NCI-H69 (cell line): ENCODE measurements at places on chromosomes 6 and 20.

GRCh38 chr6:64081453-64081852 is 445.9 kb downstream of the PHF3 start:
- no peak for DNase-seq

- DNase-seq, result no peak
Observed at GRCh38 chr20:1331101-1331500, 2.2 kb upstream of the SDCBP2 start.

- no peak for DNase-seq
Observed at GRCh38 chr20:16864963-16865362, 116.8 kb downstream of the OTOR start.

- no peak for DNase-seq
Observed at GRCh38 chr6:125445054-125445453, 143.3 kb upstream of the HDDC2 start.

DNA sequence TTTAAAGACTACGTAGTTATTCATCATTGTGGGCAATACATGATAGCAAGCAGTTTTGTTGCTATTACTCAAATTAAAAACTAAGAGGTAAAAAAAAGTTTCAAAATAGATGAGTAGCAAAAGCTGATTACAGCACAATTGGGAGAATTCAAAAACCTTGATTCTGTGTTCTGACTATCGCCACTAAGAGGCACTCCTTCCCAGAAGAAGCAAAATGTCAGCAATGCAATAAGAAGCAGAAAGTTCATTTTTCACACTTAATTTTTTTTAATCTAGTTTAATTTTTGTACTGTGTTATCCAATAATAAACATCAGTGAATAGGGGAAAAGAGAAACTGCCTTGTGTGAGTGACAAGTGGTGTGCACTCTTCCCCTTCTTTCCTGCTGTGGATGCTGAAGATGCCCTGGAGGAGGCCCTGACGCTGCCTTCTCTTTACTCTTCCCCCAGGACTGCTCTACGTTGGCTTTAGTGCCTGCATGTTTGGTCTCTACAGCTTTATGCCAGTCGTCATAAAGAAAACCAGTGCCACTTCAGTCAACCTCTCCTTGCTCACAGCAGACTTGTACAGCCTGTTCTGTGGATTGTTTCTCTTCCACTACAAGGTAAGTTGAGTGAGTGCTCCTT is 263.2 kb upstream of the PLN start:
- DNase-seq, result peak; percentile 44

DNA sequence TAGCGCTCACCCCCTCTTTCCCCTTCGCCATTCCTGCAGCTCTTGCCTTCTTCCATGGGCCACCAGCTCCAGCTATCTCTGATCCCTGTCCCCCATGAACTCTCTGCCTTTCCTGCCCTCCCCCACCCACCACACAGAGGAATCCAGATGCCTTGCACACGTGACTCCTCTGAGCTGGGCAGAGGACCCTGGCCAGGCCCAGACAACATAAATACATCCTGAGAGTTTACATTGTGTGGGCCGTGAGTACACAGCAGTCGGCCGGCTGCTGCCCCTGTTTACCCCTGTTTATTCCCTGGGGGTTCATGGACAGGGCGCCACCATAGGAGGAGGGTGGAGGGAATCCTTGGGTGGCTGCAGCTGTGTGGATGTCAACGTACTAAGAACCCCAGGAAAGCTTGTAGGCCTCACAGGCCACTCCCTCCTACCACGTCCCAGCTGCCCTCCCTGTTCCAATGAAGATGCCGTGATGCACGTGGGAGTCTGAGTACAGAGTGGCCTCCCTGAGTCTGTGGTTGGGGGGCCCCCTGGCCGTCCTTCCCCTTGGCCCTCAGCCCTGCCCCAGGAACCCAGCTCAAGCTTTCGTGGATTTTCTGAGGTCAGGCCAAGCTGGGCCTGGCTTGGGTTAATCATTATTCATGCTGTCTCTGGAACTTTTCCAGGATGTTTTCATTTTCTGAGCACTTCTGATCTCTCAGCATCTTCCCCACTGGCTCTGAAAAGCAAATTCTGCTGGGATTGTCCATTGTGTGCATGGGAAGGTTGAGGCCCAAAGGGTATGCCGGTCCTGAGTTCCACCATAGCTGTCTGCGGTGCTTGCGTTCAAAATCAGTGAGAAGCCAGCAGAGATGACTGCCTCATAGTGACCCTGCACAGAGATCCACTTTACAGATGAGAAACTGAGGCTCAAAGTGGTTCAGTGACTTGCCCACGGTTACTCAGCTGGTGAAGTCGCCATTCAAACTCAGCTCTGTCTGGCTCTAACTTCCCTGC is 136.3 kb downstream of the MRPL14 start:
- DNase-seq, result peak; percentile 88

DNA sequence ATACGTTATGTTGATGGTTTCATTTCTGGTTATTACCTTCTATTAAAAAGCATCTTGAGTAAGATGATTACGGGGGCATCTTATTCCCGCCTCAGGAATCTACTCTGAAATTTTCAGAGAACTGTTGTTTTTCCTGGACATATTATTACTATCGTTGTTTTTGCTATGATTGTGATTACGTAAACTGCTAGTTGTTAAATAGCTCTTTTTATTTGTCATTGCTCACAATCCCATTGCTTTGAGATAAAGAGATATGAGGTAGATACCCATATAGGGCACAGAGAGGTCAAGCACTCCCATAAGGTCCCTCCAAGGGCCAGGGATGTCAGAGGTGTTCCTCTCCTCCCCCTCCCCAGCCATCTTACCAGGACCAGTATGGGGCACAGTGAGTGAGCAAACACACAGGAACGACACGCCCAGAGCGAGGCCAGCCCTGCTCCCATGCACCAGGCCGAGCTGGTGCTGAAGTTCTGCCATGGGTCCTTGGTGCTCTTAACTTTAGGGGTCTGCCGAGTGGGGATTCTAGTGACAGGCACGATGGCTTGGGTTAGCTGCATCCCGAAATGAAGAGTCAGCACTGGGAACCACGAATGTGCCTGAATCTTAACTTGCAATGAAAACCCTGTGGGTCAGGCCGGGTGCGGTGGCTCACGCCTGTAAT is 49.9 kb downstream of the PRDM1 start:
- no peak for DNase-seq

- peak; percentile 60 for DNase-seq
Observed at GRCh38 chr6:99458319-99458718, 33.2 kb upstream of the PNISR start.

DNA sequence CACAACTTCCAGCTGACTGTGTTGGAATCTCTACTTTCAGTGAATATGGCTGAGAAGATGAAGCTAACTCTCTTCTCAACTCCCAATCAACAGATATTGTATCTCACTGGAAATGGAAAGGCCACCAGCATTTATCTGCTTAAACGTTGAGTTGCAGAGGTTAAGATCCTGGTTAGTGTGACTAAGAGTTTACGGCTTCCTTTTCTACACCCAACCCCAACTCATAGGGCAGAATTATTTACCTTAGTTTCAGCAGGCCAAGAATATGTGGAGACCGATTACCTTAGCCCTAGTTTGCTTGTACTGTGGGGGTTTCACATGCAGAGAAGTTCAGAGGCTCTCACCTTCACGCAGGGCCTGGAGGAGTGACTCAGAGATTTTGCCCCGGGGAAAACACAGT is 1026.6 kb downstream of the EYS start:
- no peak for DNase-seq

DNA sequence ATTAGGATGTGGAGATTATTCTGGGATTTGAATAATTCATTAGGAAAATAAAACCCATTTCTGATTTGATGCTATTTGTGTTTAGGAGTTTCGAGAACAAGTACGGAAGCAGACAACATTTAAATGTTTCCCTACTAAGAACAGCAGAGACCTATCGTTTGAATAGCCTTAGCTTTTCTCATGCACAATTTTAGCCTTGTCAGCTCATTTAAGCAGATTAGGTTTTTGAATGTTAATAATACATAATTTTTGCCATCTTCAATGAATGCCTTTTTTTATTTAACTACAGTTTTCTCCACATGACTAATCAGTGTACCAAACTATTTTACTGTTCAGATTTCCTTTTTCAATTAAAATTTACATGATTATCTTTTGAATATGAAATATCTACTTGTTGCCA is 592.0 kb downstream of the BCKDHB start:
- no peak for DNase-seq

DNA sequence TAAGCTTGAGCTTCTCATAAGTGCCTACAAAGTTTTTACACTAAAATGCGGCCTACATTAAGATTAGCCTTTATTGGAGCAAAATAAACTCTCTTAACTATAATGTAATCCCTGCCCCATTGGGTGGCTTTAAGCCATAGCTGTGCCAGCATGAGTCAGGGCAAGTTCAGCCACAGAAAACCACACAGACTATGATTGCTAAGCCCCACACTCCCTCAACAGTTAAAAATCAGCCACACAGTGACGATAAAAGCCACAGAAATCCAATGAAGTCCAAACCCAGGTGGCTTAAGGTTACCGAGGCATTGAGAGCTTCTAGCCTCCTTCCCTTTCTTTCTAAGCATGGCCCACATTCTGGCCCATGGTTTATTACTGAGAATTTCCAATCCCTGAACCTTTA is 61.6 kb downstream of the GRM1 start:
- no peak for DNase-seq

GRCh38 chr20:50312002-50312681 is 121.5 kb downstream of the CEBPB start:
- no peak for DNase-seq

- DNase-seq, result peak; percentile 57
Observed at GRCh38 chr6:167766986-167767714, 59.6 kb upstream of the AFDN start.

GRCh38 chr20:20837574-20838021 is 125.2 kb upstream of the RALGAPA2 start:
- DNase-seq, result peak; percentile 93

DNA sequence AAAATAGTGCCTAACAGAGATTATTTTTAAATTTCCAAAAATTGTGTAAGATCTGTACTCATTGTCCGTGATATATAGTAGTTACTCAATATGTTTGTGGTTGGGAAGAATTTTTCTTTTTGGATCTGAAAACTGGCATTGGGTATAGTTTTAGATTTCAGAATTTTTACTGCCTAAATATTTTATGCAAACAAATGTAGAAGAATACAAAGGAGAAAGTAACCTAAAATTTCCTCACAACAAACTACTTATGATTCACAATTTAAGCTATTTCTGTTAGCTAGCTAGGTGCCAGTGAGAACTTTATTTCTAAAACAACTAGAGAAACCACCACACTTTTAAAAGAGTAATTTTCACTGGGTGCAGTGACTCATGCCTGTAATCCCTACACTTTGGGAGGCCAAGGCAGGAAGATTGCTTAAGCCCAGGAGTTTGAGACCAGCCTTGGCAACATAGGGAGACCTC is 38.8 kb downstream of the SESN1 start:
- no peak for DNase-seq

DNA sequence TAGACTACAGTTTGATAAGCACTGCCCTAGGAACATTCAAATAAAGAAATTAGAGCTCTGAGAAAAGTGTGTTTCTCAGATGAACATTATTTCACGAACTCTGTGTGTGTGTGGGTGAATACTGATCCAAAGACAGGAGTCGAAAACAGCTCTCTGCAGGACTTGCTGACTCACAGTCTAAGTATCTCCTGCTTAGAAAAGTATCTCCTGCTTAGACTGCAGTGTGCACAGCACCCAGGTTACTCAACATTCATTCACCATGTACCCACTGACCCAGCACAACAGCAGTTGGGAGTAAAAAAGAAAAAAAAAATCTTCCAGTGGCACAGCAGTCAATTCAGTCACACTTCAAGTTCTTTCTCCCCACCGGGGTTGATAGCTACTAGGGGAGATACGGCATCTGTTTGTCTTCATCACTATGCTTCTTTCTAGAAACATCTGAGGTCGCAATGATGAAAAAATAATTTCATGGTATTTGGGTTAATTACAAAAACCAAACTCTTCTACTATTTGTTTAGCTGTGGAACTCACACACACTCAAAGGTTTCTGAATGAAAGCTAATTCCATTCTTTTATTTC is 48.0 kb downstream of the GCLC start:
- no peak for DNase-seq

DNA sequence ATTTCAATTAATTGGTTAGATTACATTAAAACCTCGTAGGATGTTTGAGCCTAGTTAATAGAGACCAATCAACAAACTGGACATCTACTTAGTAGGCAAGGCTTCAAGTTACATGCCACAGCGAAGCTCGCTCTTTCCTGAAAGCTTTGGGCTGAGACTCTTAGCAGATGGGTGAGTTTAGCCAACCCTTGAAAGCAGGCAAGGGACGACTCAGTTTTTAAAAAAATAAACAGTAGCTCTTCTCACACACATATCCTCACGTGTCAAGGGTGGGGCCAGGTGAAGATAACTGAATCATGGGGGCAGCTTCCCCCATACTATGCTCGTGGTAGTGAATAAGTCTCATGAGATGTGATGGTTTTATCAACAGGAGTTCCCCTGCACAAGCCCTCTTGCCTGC is 775 bp downstream of the MTFR2 start:
- DNase-seq, result peak; percentile 41
